ENCODE measurements at places on chromosomes 2 and 18.
A peak's percentile ranks its signal among the peaks of the same experiment; 100 is the strongest.

DNA sequence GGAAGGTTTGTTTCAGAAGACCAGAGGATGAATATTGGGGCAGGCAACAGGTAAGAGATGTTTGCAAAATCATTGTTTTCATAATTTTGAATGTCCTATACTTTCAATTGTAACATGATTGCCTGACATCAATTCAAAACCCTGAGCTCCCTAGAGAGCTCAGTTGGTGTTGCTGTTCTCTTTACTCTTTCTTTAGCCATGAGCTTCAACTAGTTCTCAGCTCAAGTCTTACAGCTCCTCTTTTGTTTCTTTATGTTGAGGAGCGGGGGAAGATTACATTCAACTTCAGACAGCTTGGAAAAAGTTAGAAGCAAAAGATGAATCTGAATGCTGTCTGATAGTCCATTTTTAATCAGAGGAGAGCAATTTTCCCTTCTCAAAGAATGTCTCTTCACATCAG lies 144.8 kb upstream of the TACR1 start:
- DNase-seq: no peak

- DNase-seq: peak; percentile 81
Observed at GRCh38 chr18:77061946-77062517, 70.6 kb downstream of the MBP start.

DNA sequence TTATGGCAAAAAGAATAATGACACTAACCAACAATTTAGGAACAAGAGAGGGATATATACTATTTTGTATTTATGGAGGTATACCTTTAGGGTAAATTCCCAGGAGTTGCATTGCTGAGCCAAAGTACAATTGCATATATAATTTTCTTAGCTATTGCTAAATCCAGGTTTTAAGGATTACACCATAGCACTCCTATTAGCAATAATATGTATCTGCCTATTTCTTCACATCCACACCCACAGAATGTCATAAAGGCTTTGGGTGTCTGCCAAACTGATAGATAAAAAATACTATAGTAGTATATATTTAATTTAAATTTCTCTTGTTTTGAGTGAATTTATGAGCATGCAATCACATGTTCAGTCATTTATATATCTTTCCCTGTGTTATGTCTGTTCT lies 11.5 kb upstream of the SERPINB13 start:
- no peak for DNase-seq

DNA sequence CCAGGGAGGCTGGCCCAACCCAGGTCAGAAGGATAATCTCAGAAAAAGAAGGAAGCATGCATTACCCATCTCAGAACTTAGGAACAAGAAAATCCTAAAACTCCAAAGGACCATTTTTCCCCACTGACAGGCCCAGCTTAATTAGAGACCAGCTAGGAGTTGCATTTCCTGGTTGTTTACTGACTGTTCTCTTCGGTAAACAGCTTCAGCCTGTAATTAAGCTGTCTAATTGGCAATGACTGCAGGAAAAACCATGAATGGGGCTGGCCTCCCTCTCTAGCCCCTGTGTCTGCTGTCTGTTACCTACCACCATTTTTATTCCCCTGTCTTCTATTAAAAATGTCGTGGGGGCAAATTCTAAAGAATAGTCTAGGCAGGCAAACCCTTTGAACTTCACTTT lies 146.5 kb downstream of the AGAP1 start:
- DNase-seq: no peak

DNA sequence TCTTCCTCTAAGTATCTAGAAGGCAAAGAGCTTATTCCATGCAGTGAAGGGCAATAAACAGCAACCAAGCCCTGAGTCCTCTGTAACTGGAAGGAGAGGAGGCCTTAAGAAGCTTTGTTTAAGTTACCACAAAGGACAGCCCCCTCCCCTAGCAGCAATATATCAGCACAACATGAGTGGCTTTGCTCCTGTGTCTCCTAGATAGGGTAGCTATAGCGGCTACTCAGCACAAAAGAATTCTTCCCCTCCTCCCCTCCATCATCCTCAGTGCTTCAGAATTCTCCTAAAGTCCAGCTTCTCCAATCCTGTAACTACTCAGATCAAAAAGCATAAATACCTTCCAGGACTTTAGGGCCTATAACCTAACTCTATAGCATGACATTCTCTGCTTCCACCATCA lies 16.5 kb downstream of the SUMO1 start:
- DNase-seq: no peak

GRCh38 chr2:20584399-20585358 lies 66.2 kb downstream of the HS1BP3 start:
- peak; percentile 92 for DNase-seq

- no peak for DNase-seq
Observed at GRCh38 chr18:70289351-70290312, 787 bp downstream of the SOCS6 start.

DNA sequence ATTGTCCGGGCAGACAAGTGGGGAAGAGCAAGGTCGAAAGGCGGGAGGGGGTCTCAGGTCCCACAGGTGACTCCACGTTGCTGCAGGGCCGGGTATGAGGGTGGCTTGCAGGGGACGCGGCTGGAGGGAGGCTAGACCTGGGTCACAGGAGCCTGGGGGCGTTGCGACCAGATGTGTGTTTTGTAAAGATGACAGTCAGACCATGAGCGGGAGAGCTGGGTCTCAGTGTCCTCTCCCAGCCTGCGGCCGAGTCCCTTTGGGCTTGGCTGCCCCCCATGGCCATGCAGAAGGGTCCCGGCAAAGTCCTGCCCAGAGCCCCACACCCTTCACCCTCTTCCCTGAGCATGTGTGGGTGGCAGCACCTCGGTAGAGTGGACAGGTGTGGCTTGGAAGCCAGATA lies 239.2 kb downstream of the ATAD2B start:
- no peak for DNase-seq

GRCh38 chr2:148928395-148928794 lies 53.4 kb downstream of the KIF5C start:
- no peak for DNase-seq

DNA sequence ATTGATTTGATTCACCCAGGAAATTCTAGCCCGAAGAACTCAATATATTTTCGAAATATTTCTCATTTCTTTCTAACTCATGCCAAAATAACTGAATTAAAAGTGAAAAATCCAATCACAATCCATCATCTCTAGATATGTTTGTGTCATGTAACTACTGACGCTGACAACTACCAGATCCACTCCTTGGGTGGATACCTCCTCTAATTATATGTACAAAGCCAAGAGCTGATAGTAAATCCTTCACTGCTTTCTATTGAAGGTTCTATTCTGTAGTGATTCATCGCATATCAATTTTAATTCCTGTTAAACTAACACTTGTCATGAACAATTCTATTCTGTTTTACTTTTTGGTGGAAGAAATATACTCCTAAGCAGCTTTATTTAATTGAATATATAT lies 1056.6 kb upstream of the NXPH2 start:
- no peak for DNase-seq

- no peak for DNase-seq
Observed at GRCh38 chr2:96662360-96662759, 19.8 kb downstream of the FER1L5 start.

DNA sequence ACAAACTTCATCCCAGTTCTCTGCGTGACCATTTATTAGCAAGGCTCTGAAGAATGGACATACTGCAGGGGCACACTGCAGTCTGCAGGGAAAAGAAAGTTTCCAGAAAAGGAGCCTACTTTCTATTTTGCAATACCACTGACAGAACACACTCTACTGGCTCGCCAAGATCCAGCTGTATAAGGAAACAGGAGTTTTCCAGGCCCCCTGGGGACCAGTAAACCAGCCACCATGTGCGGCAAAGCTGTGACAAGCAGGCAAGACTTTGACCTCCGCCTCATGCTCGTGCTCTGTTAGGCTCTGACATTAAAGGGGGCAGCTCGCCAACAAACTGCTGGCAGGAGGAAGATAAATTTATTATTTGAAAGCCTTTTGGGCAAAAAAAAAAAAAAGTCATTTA lies 67.3 kb downstream of the CCBE1 start:
- DNase-seq: no peak

DNA sequence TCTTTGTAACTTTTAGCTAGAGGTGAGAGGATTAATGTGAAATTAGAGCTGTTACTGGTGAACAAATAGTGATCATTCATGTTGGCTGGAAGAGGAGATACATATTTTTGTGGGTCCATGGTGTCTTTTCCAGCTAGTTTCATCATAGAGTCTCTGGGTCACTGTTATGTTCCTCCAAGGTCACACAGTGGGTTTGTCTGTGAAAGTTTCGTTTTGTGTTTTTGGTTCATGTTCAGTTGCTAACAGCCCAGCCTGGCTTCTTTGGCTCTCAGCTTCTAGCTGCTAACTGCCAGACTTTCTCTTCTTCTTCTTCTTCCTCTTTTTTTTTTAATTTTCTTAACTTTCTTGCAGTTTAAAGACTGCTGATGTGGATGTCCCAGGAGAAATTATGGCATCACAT lies 480.0 kb upstream of the SYT4 start:
- DNase-seq: no peak

GRCh38 chr2:201447086-201447485 lies 4.2 kb downstream of the TRAK2 start:
- DNase-seq: no peak

DNA sequence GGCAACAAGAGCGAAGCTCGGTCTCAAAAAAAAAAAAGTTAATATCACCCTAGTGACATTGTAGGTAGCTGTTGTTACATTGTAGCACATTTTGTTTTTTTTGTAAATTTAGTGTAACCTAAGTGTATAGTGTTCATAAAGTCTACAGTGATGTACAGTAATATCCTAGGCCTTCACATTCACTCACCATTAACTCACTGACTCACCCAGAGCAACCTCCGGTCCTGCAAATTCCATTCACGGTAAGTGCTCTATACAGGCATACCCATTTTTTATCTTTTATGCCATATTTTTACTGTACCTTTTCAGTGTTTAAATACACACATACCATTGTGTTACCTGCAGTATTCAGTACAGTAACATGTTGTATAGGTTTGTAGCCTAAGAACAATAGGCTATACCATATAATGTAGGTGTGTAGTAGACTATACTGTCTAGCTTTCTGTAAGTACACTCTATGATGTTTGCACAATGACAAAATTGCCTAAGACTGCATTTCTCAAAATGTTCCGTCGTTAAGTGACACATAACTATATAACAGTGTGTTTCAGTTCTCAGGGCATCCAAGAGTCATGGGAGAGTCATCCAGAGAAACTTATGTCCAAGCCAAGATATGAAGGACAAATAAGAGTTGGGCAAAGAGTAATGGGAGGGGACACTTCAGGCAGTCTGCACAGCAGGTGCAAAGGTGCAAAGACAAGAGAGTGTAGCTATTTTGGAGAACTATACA lies 68.4 kb downstream of the TANK start:
- no peak for DNase-seq

GRCh38 chr2:24920809-24921441 lies 888 bp upstream of the ADCY3 start:
- DNase-seq: no peak

GRCh38 chr2:8794923-8795825 lies 42.2 kb downstream of the KIDINS220 start:
- DNase-seq: no peak

GRCh38 chr2:14743861-14744260 lies 111.3 kb downstream of the LRATD1 start:
- no peak for DNase-seq

GRCh38 chr2:39706945-39707344 lies 41.2 kb downstream of the TMEM178A start:
- no peak for DNase-seq

DNA sequence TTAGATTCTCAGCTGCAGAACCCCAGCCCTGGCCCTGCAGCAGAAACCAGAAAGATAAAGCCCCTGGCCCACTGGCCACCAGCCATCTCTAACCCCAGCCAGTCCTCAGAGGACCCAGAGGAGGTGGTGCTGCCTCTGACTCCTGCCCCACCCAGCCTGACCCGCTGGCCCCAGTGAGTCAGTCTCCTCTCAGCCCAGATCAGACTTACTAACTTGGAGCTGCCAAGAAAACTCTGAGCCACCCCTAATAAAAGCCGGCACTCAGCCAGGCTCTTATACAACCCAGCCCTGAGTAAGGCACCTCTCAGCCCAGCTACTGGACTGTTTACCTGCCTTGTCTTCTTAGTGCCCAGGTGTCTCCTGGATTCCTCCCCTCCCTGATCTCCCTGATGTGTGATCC lies 2.0 kb downstream of the SLC14A2 start:
- DNase-seq: no peak

DNA sequence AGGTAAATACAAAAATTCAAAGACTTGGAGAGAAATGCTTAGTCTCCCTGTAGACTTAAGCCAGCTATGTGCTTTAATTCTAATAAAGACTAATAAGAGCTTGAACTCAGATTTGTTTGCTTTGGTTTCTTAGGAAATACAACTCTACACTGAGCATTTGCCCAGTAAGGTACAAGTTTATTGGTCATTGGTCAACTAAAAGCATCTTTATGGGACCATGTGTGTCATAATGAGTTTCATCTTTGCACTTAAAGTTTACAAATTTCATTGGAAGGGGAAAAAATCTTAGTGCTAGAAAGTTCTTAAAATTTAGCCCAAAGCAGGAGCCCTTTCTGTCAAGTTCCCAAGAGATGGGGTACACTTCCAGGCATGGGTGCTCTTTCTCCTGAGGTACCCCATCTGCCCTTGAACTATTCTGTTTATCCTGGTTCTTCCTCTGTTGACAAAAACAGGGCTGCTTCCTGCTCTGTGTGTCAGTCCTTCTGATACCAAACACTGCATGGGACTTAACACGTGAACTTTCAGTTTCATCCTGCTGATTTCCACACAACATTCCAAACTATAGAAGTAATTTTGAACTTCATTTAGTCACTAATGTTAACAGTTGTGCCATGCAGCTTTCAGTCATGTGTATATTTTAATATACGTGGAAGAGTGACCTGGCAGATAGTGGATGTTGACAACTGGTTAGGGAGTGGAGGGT lies 200.2 kb downstream of the TPGS2 start:
- DNase-seq: no peak

DNA sequence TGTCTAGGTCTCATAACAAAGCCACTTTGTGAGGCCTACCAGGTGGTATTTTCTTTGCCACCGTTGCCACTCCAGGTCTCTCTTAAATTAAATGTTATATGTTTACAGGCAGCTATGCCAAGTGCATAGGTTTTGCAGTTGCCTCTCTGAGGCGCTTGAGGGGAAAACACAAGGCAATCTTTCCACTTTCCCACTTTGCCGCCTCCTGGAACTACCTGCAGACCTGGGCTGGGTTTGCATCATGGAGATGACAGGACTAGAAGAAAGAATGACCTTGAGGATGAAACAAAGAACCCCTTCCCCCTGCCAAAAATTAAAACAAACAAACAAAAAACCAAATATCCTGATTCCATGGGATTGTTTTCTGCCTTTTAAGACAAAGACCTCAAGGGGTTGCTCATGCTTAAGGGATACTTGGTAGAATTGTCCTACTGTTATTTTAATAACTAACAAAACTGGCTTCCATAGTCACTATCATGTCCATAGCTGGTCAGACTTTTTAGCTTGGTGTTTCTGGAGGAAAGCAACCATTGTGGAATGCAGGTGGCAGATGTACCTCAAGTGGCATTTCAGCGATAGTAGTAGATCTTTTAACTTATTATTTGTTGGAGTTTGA lies 159.9 kb downstream of the PRPF40A start:
- no peak for DNase-seq

GRCh38 chr2:241772063-241772499 lies 4.5 kb upstream of the GAL3ST2 start:
- DNase-seq: no peak

- DNase-seq: no peak
Observed at GRCh38 chr2:12577091-12577490, 139.6 kb upstream of the TRIB2 start.

DNA sequence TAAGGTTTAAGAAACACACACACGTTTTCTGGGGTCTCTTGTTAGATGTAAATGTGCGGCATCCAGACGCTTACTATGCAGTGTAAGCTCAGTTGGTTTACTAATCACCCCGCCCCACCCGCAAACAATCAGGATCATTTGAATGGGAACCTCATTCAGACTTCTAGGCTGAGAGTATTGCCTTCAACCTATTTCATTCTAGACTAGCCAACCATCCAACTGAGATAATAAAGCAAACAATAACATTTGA lies 1.3 kb upstream of the FIGN start:
- DNase-seq: no peak
